ENCODE measurements at places on chromosomes 12 and 14. TPM values are rescaled to one million over a fixed set of nuclear protein-coding genes. Genes with fewer than 3 reads are reported as not detected.

DLGAP5 gene
- not detected for total RNA-seq

KRT3 gene
- not detected for total RNA-seq

CCDC38 gene
- total RNA-seq = 0.88 TPM

GDF3 gene
- not detected for total RNA-seq

MSRB3 gene
- total RNA-seq = not detected

SEL1L gene
- total RNA-seq = 58.0 TPM

TMEM119 gene
- total RNA-seq = 0.77 TPM

- DNase-seq = no peak
Measured at GRCh38 chr12:14959463-14959862, 1.9 kb downstream of the ARHGDIB start.

DNA sequence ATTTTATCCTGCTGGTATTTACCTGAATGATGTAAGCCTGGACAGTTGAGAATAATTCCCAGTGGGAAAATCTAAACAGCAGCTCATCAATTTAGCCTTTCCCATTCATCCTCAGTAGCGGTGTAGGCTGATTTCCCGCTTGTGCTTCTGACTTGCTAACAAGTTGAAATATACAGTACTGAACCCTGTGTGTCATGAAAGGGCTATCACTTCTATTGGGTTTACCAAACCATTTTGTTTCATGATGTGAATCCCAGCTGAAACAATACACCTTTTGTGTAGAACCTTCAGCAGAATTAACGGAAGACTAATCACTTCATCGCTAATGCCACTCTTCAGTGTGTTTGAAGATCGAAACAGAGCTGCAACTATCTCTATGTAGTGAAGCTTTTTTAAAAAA lies 88.4 kb downstream of the POLR3B start:
- DNase-seq = no peak

GRCh38 chr14:104816616-104816884 lies 15.6 kb downstream of the ZBTB42 start:
- no peak for DNase-seq

DNA sequence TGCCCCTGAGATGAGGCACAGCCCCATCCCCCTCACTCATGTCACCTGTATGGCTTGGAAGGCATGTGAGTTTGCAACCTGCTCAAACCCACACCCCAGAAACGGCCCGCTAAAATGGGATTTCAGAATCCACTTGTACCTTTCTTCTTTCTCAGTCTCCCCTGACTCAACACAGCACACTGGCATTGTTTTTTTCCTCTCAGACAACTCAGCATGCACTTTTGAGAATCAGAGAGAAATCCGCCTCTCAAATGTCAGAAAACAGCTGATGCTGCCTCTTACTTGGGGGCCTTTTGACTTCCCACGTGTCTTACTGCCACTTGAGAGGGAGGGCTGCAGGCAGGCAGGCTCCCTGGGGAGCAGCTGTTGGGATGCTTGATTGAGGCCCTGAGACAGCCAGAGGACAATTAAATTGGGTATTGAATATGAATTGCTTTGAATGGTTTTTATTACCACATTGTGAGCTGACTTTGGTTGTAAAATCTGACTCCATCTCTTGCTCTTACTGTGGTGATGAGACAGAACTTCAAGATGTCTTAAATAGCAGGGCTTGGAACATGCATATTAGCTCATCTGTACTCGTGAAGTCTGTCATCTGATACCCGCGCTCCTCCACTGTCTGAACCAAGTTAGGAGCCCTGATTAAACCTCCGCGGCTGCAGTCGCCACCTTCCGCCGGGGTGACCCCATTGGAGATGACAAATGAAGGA lies 96.6 kb downstream of the APAF1 start:
- no peak for DNase-seq

DNA sequence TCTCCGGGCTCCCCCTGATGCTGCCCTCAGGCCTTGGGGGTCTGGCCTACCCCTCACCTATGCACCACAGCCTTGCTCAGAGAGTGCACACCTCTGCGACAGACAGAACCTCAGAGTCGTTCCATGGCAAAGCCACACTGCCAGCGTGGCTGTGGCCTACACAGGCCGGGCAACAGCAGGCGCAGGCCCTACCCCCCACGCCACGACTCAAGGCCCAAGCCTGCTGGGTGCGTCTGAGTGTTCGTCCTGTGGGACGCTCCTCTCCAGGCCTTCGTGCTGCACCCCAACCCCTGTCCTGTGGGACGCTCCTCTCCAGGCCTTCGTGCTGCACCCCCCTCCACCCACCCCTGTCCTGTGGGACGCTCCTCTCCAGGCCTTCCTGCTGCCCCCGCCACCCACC lies 54.2 kb downstream of the LRCOL1 start:
- no peak for DNase-seq

GRCh38 chr14:58160561-58160960 lies 8.5 kb upstream of the ARMH4 start:
- DNase-seq = no peak

DNA sequence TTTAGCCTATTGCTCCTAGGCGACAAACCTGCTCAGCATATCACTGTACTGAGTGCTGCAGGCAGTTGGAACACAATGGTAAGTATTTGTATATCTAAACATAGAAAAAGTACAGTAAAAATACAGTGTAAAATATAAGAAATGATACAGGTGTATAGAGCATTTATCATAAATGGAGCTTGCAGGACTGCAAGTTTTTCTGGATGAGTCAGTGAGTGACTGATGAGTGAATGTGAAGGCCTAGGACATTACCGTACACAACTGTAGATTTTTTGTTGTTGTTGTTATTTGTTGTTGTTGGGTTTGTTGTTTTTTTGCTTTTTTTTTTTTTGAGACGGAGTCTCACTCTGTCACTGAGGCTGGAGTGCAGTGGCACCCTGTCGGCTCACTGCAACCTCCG lies 33.4 kb downstream of the PNMA1 start:
- DNase-seq = no peak

GRCh38 chr12:40015345-40015744 lies 90.5 kb downstream of the SLC2A13 start:
- DNase-seq = no peak

- no peak for DNase-seq
Measured at GRCh38 chr12:116879509-116880212, 1.6 kb downstream of the HRK start.

GRCh38 chr14:72558721-72559120 lies 335.2 kb downstream of the DPF3 start:
- DNase-seq = no peak

DNA sequence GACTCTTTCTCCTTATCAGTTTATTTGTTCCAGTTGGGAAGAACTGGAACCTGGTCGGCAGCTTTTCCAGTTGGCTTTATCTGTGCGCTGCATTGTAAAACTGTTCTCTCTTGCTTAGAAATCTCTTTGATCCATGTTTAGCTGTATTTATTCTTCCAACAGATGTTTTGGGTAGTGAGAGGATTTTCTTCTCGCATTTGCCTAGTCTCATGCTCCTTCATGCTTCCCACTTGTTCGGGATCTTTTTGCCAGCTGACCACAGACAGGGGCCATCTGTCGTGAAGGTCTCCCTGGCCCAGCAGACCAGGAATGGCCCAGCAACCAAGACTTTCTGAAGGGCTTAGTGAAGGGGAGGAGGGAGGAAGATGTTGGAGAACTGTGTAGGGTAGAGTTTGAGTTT lies 21.6 kb downstream of the NTF3 start:
- no peak for DNase-seq
